ENCODE measurements at places on chromosomes 5 and 9. TPM values are rescaled to one million over a fixed set of nuclear protein-coding genes. Genes with fewer than 3 reads are reported as not detected.
A peak's percentile ranks its signal among the peaks of the same experiment; 100 is the strongest.

Gene PDLIM7
- total RNA-seq: 49.2 TPM

Gene EGFL7
- 2.5 TPM for total RNA-seq

Gene GPX3
- total RNA-seq: not detected

Gene PDZD2
- total RNA-seq: not detected

Gene SPATA31E1
- total RNA-seq: not detected

Gene SLIT3
- 0.20 TPM for total RNA-seq

Gene ZNF462
- total RNA-seq: 0.16 TPM

Gene ARL14EPL
- total RNA-seq: not detected

Gene SLC6A19
- not detected for total RNA-seq

Gene LRRC19
- not detected for total RNA-seq

- DNase-seq: peak; percentile 64
Measured at GRCh38 chr5:151141535-151141934, 16.0 kb downstream of the ANXA6 start.

GRCh38 chr5:25393256-25393655, 748.5 kb upstream of the CDH10 start:
- DNase-seq: no peak

GRCh38 chr5:135238622-135239452, 160.2 kb downstream of the MACROH2A1 start:
- DNase-seq: no peak

DNA sequence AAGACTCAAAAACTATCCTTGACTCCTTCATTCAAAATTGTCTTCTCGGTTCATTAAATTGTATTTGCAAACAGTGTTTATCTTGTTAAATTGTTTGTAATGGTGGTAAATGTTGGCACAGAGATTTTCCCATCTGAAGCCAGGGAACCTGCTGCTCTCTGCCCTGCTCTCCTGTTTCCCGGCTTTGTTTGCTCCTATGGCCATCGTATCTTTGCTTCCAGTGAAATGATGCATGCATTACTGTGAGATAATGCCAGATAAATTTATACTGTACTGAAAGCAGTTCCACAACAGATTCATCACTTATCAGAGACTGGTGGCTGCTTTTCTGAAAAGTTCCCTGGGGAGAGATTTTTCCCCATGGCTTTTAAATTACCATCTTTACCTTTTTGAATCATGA, 81.4 kb downstream of the CD180 start:
- DNase-seq: no peak

GRCh38 chr5:25975885-25976284, 1062.5 kb downstream of the CDH9 start:
- DNase-seq: no peak

DNA sequence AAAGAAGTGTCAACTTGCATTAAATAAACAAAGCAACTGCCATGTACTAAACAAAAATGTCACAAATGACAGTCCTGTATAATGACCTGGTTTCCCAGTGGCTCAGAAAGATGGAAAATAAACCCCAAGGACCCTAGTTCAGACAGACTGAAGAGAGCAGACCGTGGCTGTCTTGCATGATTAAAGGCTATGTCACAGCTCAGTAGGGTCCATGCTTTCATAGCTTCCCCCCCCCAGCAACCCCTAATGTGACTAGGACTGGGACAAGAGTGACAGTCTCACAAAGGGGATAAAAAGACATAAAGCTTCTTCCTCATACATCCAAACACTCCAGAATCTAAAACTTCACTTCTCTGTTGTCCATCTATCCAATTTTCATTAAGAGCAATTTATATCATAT, 113.6 kb downstream of the NR6A1 start:
- DNase-seq: no peak

- no peak for DNase-seq
Measured at GRCh38 chr9:12730198-12730597, 37.0 kb downstream of the TYRP1 start.

DNA sequence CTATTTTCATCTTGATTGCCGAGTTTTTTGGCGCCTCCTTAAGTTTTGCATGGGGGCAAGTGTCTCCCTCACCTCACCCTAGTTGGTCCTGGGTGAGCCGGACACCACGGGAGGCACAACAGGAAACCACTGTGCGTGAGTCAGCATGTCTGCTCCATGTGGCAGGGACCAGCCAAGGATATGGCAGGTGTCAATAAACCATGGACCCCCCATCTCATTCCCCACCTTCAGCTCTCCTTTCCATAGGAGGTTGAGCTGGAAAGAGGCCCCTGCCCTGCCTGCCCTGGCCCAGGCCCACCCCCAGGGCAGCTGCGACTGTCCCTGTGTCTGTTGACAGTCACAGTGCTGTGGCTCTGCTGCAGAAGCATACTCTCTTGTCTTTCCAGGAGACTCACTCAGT, 3.1 kb downstream of the SPACA9 start:
- DNase-seq: no peak

DNA sequence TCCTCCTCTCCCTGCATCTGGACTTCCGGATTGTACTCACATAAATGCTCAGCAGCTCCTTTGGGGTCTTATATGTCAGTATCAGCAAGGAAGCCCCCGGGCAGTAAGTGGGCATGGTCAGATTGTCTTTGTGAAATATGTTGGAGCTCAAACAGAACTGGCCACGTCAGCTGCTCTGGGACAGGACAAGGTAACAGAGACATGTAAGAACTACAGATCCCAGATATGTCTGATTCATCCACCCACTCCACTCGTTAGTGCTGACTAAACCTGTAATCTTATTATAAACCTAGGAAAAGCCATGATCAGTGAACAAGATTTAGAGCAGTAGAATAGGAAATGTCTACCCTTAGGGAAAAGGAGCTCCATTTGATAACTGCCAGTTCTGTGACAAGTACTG, 561.8 kb downstream of the CETN3 start:
- no peak for DNase-seq

GRCh38 chr5:32790411-32790951, 79.4 kb downstream of the NPR3 start:
- no peak for DNase-seq

DNA sequence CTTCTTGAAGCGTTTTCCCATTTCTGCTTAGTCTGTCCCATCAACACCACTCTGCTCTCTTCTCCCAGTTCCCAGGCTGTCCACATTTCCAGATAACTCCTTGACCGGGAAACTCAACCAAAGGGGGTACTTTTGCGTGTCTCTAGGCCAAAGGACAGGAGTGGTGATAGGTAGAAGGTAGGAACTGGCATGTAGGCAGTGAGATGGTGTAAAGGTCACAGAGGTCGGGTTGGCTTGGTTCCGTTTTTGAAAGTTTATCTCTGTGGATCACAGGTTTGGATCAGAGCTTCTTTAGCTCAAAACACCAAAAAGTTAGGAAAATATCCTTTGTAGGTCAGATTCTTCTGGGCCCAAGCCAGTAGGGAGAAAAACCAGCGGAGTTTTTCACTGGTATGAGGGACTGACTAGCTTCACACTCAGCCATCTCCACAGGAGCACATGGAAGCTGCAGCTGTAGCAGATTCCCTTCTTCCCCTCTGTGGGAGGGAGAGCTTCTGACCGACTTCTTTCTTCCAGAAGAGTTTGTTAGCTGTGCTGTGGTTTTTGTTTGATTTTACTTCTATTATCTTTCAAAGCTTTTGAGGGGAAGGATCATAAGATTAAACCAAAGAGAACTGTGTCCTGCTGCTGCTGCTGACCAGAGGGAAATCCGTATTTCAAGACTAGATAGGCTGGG, 98.4 kb upstream of the DMRT1 start:
- DNase-seq: no peak

DNA sequence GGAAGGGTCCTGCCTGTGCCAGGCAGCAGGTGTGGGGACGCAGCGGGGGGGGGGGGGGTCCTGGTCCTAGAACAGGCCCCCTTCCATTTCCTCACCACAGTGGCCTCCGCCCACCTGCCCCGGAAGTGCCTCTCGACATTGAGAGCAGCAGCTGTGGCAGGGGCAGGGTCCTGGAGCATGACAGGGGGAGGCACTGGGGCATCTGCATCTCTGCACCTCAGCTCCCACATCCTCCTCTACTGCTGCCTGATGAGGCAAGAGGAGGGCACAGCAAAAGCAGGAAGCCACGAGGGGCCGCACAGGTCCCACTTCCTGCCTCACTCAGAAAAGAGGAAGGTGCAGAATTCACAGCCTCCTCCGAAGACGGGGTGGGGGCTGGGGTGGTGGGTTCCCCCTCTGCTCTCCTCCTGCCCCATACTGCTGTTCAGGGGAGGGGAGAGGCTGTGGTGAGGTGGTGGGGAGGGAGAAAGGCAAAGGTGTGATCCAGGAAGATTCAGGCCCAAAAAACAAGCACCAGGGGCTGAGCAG, 14.8 kb downstream of the AKNA start:
- peak; percentile 83 for DNase-seq

DNA sequence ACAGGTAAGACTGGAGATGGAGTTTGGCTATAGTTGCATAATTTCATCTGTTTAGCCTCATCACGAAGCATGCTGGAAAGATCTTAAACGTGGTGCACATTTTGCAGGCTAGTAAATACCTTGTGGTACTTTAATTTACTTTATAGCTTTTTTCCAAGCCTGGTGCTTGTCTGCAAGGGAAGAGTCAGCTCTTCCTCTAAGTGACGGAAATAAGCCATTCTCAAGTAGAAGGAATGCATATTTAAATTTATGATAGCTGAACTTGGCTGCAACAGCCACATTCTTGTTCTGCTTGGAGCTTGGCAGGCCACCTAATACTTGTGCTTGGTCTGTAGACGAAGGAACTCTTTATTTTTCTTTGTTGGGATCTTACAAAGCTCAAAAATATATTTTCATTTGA, 188.0 kb upstream of the PIK3R1 start:
- DNase-seq: no peak

GRCh38 chr5:92641031-92641962, 939.7 kb downstream of the NR2F1-AS1 start:
- no peak for DNase-seq

GRCh38 chr5:125075567-125075966, 329.1 kb upstream of the ZNF608 start:
- DNase-seq: no peak

GRCh38 chr5:146529984-146530383, 14.0 kb upstream of the GPR151 start:
- no peak for DNase-seq

GRCh38 chr9:74804018-74804385, 83.7 kb downstream of the TRPM6 start:
- DNase-seq: no peak

- DNase-seq: no peak
Measured at GRCh38 chr5:74244406-74244805, 396.1 kb downstream of the ENC1 start.

Data from activated T-helper 1 cell treated with anti-CD3 and anti-CD28 coated beads, Interleukin-12 subunit alpha, Interleukin-12 subunit beta, Interleukin-2, Interleukin-4 antibody, amounts not matched to agents 30 ng/mL and 10 ng/mL and 1 ng/mL, durations not matched to agents 14 hours and 24 hours and 36 hours (primary cell).